Vagina (tissue), 2 donors: ENCODE measurements at places on chromosomes 16 and 17. TPM values are rescaled to one million over a fixed set of nuclear protein-coding genes. Genes with fewer than 3 reads are reported as not detected.

DNA sequence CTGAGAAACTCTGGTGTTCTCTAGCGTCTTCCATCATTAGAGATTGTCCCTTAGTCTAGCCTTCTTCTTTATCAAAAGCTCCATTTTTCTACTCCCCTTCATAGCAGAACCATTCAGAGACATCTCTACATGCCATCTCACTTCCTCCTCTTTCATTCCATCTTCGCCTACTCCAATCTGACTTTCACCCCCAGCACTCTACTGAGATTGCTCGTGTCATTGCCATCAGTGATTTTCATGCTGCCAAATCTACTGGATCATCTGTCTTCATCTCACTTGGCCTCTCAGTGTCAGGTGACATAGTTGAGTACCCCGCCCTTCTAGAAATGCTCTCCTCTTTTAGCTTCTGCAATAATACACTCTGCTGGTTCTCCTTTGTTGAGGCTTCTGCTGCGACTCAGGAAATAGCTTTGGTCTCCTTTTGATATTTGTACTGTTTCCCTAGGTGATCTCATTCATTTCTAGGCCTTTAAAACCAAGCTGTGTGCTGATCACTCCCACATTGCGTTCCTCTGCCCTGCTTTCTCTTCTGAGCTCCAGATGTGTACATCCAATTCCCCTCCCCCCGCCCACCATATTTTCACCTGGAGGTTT lies 119.1 kb downstream of the FTO start:
- DNase-seq, result no peak

DNA sequence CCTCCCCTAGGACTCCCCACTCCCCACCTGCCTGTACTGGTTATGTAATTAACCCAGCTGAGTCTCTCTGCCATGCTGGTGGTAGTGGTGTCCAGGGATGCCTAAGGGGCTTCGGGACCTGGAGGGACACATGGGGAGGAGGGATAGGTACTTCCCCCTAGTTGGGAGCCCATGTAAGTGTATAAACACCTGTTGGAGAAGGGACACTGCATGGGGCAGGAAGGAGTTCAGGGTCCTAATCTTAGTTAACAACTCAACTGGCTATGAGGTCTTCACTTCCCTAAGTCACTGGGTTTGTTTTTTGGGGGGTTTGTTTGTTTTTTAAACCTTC lies 1.3 kb downstream of the RASL10B start:
- no peak for DNase-seq

DNA sequence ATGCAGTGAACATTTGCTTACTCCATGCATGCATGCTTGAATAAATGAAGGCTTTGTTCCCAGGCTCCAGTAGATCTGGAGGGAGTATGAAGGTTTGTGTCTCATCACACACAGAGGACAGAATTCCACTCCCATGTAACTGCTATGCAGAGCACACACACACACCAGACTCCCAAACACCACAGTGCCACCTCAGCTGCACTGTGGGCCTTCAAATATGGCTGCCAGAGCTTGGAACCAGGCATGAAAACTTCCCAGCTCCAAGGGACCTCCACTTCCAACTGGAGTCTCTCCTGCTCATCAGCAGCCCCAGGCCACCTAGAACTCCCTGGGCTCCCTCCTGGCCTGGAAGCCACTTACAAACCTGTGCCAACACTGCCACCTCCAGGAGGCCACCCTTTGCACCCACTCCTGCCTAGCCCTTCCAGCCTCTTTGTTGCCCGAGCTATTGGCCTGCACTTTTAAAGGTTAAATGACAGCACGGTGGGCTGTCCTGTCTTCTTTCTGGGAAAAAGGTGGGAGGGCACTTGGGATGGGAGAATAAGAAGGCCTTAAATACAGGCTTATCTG lies 151.2 kb downstream of the ZNF423 start:
- DNase-seq, result no peak

DNA sequence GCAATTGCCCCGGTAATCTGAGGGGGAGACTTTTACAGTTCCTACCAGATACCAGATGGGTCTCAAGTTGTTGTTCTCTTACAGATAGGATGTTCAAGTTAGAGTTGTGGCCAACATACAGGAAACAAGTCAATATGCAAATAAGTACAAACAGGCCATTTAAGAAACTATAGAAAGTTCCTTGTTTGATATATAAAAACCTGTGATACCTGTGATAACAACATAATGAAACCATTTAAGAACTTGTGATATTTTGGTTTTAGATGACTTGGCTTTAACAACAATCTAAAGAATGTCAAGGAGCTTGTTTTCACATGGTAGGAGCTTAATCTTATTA lies 16.8 kb downstream of the CDR2 start:
- DNase-seq, result no peak

The CLEC19A gene
- not detected for total RNA-seq

The TLCD3A gene
- 18.7 TPM for total RNA-seq

The MYL11 gene
- total RNA-seq, result not detected
